Activated naive CD4-positive, alpha-beta T cell treated with anti-CD3 and anti-CD28 coated beads, Interleukin-2, amount 50 U/mL, for 72 hours (primary cell): ENCODE measurements at places on chromosomes 13 and 19. TPM values are rescaled to one million over a fixed set of nuclear protein-coding genes. Genes with fewer than 3 reads are reported as not detected.

DNA sequence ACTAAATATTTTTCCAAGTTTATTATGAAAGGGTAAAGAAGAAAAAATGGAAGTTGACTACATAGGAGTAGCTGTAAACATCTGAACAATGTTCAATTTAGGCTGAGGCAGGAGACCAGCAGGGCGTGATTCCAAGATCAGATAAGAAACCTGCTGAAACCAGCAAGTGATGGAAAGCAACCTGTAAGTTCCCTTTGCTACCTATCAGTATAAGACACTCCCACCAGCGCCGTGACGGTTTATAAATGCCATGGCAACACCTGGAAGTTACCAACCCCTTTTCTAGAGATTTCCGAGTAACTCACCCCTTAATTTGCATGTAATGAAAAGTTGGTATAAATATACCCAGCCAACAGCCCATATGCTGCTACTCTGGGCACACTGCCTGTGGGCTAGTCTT lies 1.1 kb upstream of the ZNF45 start:
- DNase-seq: no peak

DNA sequence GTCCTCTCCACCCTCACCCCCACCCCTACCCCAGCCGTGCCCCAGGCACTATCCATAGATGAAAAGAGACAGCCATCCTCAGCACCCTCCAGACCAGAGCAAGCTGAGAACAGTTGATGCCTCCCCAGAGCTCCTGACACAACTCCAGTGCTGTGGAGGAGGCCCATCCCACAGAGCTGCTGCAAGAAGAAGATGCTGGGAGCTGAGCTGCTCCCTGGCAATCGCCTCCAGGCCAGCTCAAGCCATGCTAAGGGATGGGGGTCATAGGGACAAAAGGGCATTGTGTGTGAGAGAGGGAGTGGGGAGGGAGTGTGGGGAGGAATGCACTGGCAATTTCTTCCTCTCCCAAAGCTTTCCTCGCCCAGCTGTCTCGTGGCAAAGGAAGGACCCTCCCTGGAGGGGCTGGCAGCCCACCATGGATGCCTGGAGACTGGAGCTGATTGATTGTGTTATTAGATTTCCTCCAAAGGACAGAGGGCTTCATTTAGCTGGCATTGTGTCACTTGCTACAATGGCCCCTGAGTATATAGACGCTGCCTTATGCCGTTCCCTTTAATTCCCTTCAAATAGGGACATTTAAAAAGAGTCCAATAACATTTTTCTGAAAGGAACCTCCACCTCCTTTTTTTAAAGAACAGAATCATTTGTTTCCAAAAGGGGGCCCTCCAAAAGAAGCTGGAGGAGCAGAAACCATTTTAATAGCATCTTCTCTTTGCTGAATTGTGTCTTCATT lies 476.4 kb downstream of the FOXO1 start:
- DNase-seq: no peak

DNA sequence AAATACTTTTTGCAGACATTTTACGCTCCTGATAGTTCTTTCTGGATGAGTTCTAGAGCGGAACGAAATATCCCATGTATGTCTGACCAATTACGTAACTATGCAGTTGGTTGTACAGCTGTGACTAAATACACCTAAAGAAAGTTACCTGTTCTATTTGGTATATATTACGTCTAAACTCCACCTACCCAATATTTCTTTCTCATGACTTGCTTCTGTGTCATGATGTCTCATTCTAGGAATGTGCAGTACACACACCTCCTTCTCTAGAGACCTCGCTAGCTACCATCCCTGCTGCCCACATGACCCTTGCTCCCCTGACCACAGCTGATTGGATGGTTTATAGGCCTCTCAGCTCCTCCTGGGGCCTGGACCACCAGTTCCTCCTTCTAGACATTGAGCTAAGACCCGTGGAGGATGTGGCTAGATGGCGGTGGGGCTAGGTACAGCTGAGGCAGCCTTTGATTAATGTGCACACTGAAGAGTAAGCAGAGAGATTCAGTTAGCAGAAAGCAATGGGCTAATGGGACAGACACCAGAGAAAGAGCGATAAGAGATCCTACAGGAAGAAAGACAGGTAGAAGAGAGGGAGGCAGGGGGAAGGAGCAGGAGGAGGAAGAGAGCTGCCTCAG lies 422.1 kb downstream of the COG6 start:
- DNase-seq: no peak

DNA sequence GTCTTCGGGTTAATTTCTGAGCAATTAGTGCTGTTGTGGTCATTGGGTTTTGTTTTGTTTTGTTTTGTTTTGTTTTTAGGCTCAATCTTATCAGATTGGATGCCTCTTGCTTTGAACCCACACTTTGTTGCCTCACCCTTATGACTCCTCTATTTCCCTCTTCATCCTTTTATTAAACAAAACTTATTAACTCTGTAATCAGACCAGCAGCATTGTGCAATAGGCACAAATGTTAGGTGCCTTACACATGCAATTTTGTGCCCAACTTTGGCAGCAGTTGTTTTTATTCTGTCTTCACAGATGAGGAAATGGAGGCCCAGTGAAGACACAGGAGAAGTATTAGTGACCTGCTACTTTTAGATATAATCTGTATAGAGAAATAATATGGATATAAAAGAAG lies 377.7 kb downstream of the KCNRG start:
- no peak for DNase-seq

DNA sequence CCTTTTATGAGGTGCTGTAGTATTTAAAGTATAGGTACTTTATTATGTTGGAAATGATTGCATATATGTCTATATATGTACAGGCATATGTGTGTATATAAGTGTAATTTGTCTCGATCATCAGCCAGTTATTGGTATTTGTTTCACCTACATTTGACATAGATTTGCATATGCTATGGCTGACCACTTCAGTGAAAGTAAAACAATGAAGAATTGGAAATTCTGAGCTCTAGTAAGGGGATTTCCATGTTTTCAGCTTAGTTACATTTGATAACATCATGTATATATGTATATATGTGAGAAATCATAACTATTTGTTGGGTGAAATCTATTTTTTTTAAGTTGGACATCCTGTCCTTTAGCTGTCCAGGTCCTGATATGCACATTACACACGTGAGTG lies 1303.9 kb downstream of the EFNB2 start:
- DNase-seq: no peak

DNA sequence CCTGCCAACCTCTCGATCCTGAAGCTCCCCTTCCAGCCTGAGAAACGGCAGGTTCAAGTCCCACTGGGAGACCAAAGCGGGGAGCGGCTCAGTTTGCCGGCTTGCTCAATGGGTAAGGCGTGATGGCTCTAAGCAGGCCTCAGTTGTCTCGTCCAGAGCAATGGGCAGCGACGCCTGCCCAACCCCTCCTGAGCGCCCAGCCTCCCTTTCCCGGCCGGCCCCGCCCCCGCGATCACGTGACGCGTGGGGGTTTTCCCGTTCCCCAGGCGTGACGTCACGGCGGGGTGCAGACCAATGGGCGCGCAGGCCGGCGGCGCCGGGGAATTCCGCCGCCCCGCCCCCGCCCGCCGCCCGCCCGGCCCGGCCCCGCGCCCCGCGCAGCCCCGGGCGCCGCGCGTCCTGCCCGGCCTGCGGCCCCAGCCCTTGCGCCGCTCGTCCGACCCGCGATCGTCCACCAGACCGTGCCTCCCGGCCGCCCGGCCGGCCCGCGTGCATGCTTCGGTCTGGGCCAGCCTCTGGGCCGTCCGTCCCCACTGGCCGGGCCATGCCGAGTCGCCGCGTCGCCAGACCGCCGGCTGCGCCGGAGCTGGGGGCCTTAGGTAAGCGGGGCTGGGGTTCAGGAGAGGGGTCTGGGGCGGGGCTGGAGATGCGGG lies at the start of gene RELB:
TSS of gene RELB (plus strand) at position 378 of the 653 bp plus-strand sequence. CDS start at position 494, 116 bp downstream.
- peak; percentile 99 for DNase-seq

GRCh38 chr19:35719402-35720162 lies 1.8 kb downstream of the KMT2B start:
- DNase-seq: no peak

- no peak for DNase-seq
These were observed 6.8 kb downstream of the F2RL3 start for GRCh38 chr19:16895467-16896145.

DNA sequence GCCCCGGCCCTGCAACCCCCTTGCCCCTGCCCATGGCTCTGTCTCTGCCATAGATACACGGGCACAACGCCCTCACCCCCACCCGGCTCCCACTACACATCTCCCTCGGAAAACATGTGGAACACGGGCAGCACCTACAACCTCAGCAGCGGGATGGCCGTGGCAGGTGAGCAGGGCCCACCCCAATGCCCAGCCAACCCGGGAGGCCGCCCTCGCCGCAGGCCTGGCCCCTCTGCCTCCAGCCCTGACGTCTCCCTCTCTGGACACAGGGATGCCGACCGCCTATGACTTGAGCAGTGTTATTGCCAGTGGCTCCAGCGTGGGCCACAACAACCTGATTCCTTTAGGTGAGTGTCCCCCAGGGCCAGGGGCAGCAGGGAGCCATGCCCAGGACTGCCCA lies 7.7 kb downstream of the YIPF2 start:
- no peak for DNase-seq

DNA sequence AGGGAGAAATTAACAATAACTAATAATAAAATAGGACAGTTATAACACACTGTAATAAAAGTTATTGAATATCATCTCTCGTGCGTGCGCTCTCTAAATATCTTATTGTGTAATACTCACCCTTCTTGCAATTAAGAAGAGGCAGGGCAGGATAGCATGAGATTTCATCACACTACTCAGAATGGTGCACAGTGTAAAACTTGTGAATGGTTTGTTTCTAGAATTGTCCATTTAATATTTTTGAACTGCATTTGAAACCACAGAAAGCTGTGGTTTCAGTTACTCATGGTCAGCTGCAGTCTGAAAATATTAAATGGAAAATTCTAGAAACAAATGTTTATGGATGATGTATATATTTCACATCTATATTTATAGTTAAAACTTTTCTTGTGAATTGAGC lies 161.1 kb downstream of the DCT start:
- no peak for DNase-seq

DNA sequence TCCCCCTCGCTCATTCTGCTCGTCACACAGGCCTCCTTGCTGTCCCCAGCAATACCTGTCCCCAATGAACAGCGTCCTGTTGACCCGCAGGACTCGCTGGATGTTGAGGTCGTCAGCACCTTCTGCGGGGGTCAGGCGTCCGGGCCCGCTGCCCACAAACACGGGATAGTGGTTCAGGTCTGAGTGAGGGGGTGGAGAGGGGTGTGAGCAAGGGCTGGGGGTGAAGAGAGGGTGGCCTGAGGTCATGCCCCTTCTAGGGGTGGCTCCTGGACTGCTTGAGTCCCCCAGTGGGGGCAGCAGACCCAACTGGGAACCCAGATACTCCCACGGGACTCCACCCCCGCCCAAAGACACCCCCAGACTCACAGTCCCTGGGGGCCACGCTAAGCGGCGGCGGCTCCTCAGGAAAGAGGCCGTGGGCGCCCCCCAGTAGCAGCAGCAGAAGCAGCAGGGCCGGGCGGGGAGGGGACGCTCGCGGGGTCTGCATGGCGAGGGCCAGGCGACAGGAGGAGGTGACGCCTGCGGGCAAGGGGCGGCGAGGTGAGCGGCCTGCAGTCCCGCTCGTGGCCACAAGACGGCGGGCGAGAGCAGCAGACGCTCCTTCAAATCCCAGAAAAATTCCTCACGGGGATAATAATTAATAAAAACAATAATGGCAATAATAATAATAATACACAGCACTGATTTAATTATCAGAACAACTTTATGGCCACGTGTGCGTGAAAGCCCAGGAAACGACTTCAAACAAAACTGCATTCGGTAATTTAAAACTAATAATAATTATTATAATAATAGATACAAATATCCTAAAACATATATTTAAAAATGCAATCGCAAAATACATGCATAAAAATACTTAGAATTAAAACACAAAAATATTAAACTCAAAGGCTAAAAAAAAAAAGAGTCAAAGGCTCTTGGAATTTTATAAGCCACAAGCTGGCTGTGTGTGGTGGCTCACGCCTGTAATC lies 1.2 kb downstream of the SEMA6B start:
- DNase-seq: peak; percentile 64

- no peak for DNase-seq
These were observed 708.8 kb downstream of the UQCRFS1 start for GRCh38 chr19:28504139-28504538.

DNA sequence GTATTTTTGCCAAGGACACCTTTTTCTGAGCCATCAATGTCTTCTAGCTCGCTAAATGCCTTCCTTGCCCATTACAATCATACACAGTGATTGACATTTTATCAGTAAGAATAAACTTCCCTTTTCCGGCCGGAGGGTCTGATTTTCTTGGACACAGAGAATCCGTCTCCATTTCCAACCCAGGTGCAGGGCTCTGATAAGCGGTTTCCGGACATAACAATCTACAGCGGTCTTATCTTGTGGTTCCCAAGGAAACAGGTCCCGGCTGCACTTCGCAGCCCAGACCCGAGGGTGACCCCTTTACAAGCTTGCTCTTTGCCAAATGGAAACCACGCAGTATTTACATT lies 5.1 kb upstream of the ZNF77 start:
- no peak for DNase-seq

DNA sequence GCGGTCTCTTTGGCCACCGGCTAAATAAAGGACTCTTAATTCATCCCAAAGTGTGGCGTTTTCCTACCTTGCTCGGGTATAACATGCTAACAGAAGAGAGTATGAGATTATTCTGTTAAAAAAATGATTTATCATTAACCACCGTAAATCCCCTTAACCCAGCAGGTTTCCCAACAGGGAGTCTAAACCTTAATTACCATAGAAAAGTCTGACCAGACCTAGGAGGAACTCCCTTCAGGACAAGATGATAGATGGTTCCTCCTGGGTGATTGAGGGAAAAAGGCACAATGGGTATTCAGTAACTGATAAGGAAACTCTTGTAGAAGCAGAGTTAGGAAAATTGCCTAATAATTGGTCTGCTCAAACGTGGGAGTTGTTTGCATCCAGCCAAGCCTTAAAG lies 193.7 kb downstream of the ZNF737 start:
- DNase-seq: no peak

GRCh38 chr19:3451451-3451866 lies 28.9 kb downstream of the SMIM24 start:
- DNase-seq: no peak

DNA sequence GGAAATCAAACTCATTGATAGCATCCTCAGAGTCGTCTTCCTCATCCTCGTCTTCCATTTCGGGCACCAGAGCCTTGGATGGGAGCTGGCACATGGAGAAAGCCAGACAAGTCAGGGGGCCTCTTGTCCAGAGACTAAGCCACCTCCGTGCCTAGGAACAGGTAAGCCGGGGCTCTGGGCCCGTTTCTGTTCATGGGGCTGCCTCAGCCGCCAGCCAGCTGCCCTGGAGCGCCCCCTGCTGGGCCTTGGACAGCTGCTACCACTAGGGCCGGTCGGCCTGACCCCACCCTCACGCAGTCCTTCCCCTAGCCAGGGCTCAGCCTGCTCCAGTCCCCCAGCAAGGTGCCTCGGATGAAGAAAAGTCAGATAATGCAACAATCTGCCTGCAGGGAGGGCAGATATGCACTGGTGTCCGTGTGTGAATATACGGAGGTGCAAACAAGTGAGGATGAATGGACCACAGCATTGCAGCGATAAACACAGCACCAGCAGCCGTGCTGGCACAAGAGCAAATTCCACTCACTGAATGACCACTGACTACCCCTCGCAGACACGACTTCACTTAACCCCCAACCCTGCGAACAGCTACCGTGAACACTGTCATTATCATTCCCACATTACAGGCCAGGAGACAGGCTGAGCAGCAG lies 11.9 kb upstream of the PRKD2 start:
- peak; percentile 90 for DNase-seq

The PSG2 gene
- total RNA-seq: not detected

The SCAMP4 gene
- 28.2 TPM for total RNA-seq

The TRPC4 gene
- not detected for total RNA-seq

The RXFP2 gene
- not detected for total RNA-seq

The PAN3 gene
- total RNA-seq: 19.4 TPM

The PNMA8B gene
- total RNA-seq: 0.43 TPM

The ZNF808 gene
- total RNA-seq: 22.5 TPM

The ATP8B3 gene
- 28.7 TPM for total RNA-seq

The PLA2G4C gene
- total RNA-seq: 35.2 TPM

The C19orf67 gene
- not detected for total RNA-seq

The IL12RB1 gene
- total RNA-seq: 14.6 TPM
